ENCODE measurements at places on chromosomes 12 and 14.

DNA sequence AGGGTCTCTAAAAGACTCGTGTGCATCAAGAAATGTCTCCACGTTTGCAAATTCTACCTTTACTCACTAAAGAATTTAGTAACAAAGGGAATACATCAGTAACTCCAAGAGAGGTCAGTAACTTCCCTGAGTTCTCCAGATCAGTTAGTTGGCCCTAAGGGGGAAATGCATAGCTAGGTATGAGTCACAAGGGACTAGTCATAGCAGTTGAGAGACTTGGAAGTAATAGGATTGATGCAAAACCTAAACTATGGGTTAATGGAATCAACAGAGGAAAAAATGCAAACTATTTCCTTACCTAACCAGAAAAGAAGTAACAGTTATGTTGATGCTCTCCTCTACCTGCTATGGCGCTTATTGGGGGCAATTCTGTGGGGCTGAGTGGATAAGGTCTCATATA is 148.8 kb upstream of the GARIN6 start:
- no peak for DNase-seq

DNA sequence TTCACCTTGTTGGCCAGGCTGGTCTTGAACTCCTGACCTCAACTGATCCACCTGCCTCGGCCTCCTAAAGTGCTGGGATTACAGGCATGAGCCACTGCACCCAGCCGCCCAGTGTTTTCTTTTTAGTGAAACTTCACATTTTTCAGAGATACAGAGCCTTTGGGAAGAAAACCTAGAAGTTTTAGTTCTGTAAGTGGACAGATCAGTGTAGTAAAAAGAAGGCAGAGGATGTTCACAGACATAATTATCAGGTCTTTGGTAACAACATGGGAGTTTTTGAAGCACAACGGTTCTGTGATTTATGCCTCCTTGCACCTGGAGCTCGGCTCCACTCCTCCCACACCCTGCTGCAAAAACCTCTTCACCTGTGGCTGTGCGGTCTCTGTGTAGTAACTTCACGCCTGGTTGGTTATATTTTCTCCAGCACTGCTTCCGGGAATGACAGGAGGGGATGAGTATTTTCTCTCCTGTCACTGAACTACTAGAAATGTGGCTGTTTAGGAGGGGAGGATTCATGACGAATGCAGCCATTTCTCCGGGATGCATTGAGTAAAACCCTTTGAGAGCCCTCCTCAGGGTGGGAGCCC is 67.0 kb downstream of the ARF6 start:
- peak; percentile 82 for DNase-seq

DNA sequence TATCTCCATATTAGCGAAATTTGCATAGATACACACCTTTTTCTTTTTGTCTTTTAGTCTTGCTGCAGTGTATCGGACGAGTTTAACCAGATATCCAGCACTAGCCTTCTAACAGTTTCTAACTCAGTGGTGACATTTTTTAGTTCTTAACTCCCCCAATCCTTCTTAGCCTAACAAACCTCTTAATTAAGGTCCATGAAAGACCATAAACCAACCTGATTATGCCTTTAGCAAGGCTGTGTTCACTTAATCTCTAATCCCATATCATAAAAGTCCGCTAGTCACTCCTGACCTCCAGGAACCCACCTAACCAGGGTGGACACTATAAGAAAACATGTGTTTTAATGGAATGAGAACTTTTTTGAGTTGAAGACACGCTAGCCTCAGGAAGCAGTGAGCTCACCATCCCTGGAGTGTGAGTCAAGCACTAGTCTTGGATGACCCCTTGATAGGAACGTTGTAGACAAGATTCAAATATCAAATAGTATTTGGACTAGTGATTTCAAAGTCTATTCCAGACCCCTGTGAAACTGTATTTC is 9.5 kb downstream of the CDKN1B start:
- DNase-seq: no peak

GRCh38 chr12:113519464-113520307 is 48.0 kb upstream of the LHX5 start:
- DNase-seq: no peak

DNA sequence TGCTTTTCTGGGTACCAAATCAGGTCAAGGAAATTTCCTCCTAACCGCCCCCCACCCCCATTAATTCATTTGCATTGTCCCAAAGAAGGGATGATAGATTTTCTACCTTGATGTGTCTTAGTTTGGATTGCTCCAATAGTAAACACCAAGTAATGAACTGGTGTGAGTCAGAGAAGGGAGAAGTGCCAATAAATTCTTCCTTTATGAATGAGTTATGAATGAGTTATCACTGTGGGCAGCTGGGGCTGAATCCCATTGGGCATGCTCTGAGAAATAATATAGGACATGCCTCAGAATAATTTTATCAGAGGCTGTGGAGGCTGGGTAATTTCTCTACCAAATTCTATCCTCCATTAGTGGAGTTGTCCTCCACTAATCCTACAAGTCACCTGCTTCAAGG is 277.9 kb upstream of the FLRT2 start:
- no peak for DNase-seq
